ENCODE measurements at places on chromosomes 3 and 15. TPM values are rescaled to one million over a fixed set of nuclear protein-coding genes. Genes with fewer than 3 reads are reported as not detected.
A peak's percentile ranks its signal among the peaks of the same experiment; 100 is the strongest.

- H3K4me3 ChIP-seq = no peak overlapping the region
- no peak overlapping the region for H3K27ac ChIP-seq
- no peak for DNase-seq
- no peaks in the 10 kb centered on the region for H3K27me3 ChIP-seq
Measured at GRCh38 chr3:81876826-81877225, 115.4 kb upstream of the GBE1 start.

POPDC2 gene
- 0.40 TPM for total RNA-seq

- H3K36me3 ChIP-seq = no peaks in the 10 kb centered on the region
- H3K4me3 ChIP-seq = no peak overlapping the region
- DNase-seq = no peak
- H3K4me1 ChIP-seq = peaks cover 6% of the 10 kb centered on the region
Measured at GRCh38 chr3:64354221-64354620, 129.0 kb upstream of the PRICKLE2 start.

LRRK1 gene
- 3.9 TPM for total RNA-seq

- H3K4me1 ChIP-seq = peaks cover 5% of the 10 kb centered on the region
- H3K27me3 ChIP-seq = no peaks in the 10 kb centered on the region
- no peak overlapping the region for H3K4me3 ChIP-seq
- DNase-seq = peak; percentile 35
Measured at GRCh38 chr15:72176159-72176558, 21.4 kb downstream of the GRAMD2A start.

DNA sequence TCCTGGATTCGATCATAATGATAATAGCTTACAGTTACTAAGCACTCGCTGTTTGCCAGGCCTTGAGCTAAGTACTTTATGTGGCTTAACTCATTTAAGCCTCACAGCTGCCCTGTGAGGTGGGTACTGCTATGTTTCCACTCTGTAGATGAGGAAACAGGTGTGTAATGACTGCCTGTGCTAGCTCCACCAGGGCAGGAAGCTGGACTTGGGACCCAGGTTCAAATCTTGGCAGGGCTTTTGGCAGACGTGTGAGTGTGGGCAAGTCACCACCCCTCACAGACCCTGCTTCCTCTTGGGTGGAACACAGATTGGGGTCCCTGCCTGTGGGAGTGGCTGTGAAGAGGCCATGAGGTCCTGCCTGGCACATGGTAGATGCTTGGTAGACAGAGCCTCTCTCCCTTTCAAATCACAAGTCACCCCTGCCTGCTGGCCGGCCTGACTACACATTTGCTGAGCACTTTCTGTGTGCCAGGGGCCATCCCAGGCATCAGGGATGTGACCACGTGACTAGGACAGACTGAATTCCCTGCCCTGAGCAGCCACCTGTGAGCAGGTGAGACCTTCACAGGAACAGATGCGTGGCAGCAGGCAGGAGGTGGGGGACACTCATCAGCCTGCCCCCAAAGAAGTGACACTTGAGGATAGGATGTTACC lies 3.7 kb downstream of the EFCC1 start:
- peaks cover 90% of the 10 kb centered on the region for H3K27me3 ChIP-seq
- no peak overlapping the region for H3K4me3 ChIP-seq
- H3K4me1 ChIP-seq = no peaks in the 10 kb centered on the region
- no peak for DNase-seq
- H3K36me3 ChIP-seq = no peaks in the 10 kb centered on the region

GRCh38 chr3:62169906-62170660 lies 203.3 kb downstream of the FEZF2 start:
- peaks cover 8% of the 10 kb centered on the region for H3K4me1 ChIP-seq
- no peaks in the 10 kb centered on the region for H3K27me3 ChIP-seq
- no peak for DNase-seq
- H3K27ac ChIP-seq = no peak overlapping the region
- peak overlapping the region; percentile 25 for H3K4me3 ChIP-seq

PATL2 gene
- 0.26 TPM for total RNA-seq

DNA sequence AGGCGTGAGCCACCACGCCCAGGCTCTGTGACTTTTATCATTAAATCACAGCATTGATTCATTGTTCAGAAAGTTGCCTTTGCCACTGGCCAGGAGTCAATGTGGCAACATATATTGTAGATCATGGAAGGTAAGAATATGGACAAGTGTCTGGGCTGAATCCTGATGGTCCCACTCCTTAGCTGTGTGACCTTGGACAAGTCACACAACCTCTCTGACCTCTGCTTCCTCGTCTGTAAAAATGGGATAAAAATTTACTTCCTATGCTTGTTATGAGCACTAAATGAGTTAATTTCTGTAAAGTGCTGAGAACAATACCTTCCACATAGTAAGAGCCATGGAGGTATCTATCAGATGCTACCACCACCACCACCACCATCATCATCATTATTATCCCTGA lies 103.5 kb upstream of the RAD18 start:
- H3K36me3 ChIP-seq = peaks cover 4% of the 10 kb centered on the region
- no peaks in the 10 kb centered on the region for H3K4me1 ChIP-seq
- no peaks in the 10 kb centered on the region for H3K27me3 ChIP-seq
- H3K27ac ChIP-seq = no peak overlapping the region

GRCh38 chr3:112687616-112688015 lies 46.7 kb upstream of the CCDC80 start:
- H3K27ac ChIP-seq = peak overlapping the region; percentile 51
- H3K27me3 ChIP-seq = no peaks in the 10 kb centered on the region
- DNase-seq = no peak
- H3K4me1 ChIP-seq = peaks cover 3% of the 10 kb centered on the region
- no peaks in the 10 kb centered on the region for H3K36me3 ChIP-seq

OXTR gene
- 11.8 TPM for total RNA-seq

DAG1 gene
- total RNA-seq = 153 TPM

GRCh38 chr3:184777566-184778356 lies 34.2 kb upstream of the VPS8 start:
- DNase-seq = peak; percentile 95
- H3K27ac ChIP-seq = no peak overlapping the region
- no peaks in the 10 kb centered on the region for H3K36me3 ChIP-seq
- H3K4me3 ChIP-seq = no peak overlapping the region
- H3K4me1 ChIP-seq = peaks cover 7% of the 10 kb centered on the region

DNA sequence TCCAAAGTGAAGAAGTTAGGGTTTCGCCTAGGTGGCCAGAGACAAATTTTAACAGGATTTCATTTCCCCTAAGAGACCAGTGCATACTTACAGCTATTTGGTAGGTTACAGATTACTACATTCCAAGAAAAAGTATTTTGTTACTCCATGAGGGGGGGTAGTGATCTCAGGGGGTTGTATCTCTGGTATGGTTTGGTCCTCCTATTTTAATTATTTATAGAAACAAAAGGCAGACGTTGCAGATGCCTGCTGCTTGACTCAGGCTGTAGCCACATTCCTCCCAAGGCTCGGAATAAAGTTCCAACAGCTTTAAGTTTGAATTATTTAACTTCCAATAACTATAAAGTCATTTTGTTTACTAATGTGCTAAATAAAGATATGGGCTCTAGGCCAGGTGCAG lies 1.3 kb upstream of the TRIM59 start:
- no peak overlapping the region for H3K27ac ChIP-seq
- peaks cover 30% of the 10 kb centered on the region for H3K27me3 ChIP-seq
- peaks cover 18% of the 10 kb centered on the region for H3K36me3 ChIP-seq
- no peaks in the 10 kb centered on the region for H3K4me1 ChIP-seq
- H3K4me3 ChIP-seq = peak overlapping the region; percentile 100

DNA sequence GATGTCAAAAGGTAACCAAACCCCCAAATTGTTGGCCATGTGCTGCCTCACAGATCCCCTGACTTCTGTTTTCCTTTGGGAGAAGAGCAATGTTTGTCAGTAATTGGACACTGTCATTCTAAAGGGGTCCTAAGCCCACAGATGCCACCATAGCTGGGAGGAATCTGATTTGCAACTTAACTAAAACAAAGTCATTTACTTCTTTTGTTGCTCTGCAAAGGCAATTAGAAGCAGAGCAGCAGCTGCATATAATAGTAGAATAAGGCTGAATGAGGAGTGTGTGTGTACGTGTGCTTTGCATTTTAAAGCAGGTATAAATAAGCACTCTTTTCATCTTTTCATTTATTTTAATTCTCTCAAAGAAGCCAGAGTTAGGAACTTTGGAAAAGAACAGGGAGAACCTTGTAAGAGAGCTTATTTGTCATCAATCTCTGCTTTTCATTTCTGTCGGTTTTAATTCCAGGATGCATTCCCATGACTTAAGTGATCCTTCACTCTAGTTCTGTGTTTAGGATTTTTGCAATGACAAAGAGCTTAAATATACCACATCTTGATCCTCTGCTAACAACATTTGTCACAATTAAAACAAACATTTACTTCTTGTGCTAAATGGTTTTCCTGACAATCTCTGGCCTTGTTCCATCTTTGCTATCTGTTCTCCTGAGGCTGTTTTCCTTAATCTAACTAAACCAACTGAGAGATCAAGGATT lies 530.2 kb upstream of the CBLB start:
- H3K27me3 ChIP-seq = no peaks in the 10 kb centered on the region
- H3K4me1 ChIP-seq = peaks cover 18% of the 10 kb centered on the region
- H3K27ac ChIP-seq = peak overlapping the region; percentile 73
- H3K4me3 ChIP-seq = peak overlapping the region; percentile 31
